ENCODE measurements at places on chromosomes 4 and X.

GRCh38 chr4:52760256-52760655, 9.0 kb upstream of the ERVMER34-1 start:
- DNase-seq, result no peak

DNA sequence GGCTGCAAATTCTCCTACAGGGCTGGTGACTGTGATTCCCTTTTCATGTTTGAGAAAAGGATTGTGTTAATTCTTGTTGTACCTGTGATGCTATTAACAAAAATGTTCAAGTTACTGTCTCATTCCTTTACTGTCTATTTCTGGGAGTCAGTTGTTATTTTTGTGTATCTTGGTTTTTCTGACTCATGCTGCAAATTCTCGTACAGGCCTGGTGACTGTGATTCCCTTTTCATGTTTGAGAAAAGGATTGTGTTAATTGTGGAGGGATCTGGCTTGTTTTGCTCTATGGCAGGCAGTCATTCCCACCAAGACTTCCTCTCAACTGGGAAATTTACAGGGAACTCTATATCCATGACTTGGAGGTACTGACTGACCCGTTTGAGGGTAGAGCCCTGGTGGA, 693.4 kb upstream of the INTU start:
- DNase-seq, result no peak

DNA sequence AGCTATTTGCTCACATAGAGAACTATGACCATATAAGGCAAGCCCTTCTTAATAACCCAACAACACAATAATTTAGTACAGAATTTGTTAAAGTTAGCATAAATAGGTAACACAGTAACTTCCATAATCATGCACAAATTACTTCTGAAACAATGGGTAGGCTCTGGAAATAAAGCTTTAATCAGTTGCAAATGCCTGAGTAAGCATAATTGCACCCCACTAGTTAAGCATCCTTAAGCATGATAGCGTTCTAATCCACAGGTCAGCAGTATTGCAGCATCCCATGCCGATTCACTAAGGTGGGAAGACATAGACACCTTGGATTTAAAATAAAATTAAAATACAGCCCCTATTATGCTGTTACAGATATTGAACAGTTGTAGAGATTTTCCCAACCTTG, 161.7 kb downstream of the DHX15 start:
- no peak for DNase-seq

DNA sequence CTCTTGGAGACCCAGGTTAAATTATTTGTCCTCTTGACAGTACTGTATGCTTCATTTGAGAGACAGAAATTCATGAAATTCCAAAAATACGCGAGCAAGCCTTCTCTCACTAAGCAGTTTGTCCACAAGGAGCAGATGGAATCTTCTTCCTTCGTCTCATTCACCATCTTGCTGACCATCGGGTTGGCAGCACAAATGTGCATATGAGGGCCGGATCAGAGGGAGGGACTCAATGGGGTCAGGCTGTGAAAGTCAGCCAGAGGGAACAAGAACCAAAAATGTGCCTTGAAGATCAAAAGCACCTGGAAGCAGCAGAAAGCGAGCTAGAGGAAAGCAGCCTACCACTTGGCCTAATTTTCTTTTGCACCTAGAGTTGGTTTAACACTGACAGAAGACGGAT, 16.4 kb downstream of the NHSL2 start:
- no peak for DNase-seq

DNA sequence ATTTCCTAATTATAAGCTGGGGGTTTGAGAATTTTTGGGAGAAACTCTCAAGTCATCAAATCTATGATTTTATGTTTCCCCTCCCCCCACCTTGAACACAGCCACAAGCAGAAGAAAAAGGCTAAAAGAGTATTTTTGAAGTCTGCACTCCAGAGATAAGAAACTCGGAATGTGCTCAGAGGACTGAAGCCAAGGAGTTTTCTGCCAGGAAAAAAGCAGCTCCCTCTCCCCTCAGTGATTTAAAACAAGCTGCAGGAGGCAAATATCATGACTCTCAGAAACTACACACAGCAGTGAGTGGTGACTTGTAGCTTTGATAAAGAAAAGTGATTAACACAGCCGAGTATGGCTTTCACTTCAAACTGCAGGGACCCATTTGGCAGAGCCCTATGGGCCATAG, 800.2 kb upstream of the FTHL17 start:
- no peak for DNase-seq
